SK-N-SH treated with all-trans-retinoic acid at 6 μM for 48 hours (cell line): ENCODE measurements at places on chromosomes 12 and 14.

DNA sequence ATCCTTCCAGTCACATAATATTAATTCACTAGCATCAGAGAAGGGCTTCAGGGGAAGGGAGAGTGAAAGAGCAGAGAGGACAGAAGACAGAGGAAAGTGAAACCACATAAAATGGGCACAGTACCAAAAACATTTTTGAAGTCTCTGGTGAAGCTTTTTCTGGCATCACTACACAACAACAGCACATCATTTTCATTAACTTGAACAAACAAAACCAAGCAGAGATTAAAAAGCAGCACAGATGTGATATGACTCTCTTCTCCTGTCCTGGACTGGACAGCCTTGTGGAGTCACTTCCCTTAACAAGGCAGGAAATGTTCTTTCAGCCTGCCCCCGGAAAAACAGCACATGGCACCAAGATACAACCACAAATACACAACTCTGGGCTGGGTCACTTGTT lies 112.0 kb downstream of the TSPAN8 start:
- ATAC-seq: peak; percentile 84

DNA sequence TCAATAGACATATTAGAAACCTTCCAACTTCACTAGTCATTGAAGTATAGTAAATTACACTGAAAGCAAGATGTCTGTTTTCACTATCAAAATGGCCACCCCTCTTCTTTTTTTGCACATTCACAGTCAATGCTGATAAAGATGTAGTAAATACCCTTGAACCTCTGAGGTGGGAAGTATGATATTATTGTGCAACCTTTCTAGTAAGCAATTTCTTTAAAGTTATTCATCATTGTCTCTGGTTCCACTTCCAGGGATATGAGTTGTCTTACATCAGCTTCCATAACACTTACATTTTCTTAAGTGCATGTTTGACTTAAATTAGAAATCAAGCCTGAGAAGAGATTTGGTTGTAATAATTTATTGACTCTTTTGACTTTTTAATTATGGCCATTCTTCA lies 453.9 kb upstream of the MGAT4C start:
- ATAC-seq: no peak

GRCh38 chr12:90909069-90909770 lies 45.8 kb downstream of the CCER1 start:
- peak; percentile 82 for ATAC-seq

GRCh38 chr12:117063162-117063911 lies 35.9 kb downstream of the TESC start:
- no peak for ATAC-seq

DNA sequence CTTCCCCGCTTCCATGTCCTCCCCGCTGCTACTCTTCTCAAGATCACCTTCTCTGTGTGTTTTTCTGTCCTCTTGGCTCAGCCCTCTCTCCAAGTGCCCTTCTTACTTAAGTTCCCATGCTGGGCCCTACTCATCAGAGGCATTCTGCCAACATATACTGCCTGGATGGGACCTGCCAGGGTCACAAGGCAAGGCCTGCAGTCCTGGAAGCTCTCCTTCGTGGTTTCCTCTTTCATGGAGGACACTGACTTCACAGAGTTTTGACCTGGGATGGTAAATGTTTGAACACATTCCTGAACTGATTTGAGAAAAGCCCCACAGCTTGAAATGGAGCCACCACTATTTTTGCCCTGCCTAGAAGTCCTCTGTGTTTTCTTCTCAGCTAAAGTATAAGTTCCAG lies 140.9 kb downstream of the TMEM30B start:
- no peak for ATAC-seq

DNA sequence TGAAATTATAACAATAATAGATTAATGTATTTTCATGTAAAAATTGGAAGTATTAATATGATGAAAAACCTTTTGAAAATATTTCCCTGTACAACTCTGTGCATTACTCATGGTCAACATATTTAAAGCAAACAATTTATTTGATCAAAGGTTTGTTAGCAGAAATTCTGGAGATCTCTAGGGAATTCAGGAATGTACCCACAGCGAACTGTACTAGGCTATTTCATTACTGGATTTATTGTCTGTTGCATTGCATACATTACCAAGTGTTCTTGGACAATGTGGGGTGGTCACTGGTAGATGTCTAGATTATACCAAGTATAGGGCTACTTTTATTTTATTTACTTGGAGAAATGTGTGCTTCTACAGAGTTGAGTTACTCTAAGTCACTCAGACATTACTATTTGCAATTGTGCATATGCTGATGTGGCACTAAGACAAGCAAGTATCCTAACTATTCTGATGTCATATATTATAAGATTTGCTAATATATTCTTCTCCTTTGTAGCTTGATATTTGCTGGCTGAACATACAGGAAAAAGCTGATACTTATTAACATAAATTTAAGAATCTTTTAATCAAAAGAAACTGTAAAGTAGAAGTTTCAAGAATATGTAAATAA lies 323.3 kb downstream of the CCER1 start:
- ATAC-seq: no peak

- ATAC-seq: no peak
These were observed 10.6 kb upstream of the ART4 start for GRCh38 chr12:14853961-14854360.

DNA sequence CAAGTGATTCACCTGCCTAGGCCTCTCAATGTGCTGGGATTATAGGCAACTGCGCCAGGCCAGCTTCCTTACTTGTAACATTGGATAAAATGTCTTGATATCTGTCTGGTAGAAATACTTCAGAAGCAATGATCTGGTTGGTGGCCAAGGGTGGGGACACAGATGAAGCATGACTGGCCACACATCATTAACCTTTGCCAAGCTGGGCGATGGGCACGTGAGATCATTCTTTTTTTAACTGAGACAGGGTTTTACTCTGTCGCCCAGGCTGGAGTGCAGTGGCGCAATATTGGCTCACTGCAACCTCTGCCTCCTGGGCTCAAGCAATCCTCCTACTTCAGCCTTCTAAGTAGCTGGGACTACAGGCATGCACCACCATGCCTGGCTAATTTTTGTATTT lies 31.1 kb downstream of the PLEKHH1 start:
- ATAC-seq: no peak

- ATAC-seq: peak; percentile 99
These were observed 102.0 kb downstream of the EGLN3 start for GRCh38 chr14:33848706-33849454.

GRCh38 chr12:82481954-82482353 lies 123.6 kb downstream of the METTL25 start:
- no peak for ATAC-seq

GRCh38 chr12:46904406-46905238 lies 78.8 kb upstream of the SLC38A4 start:
- peak; percentile 5; the same call in 2 of the 3 replicates for ATAC-seq

DNA sequence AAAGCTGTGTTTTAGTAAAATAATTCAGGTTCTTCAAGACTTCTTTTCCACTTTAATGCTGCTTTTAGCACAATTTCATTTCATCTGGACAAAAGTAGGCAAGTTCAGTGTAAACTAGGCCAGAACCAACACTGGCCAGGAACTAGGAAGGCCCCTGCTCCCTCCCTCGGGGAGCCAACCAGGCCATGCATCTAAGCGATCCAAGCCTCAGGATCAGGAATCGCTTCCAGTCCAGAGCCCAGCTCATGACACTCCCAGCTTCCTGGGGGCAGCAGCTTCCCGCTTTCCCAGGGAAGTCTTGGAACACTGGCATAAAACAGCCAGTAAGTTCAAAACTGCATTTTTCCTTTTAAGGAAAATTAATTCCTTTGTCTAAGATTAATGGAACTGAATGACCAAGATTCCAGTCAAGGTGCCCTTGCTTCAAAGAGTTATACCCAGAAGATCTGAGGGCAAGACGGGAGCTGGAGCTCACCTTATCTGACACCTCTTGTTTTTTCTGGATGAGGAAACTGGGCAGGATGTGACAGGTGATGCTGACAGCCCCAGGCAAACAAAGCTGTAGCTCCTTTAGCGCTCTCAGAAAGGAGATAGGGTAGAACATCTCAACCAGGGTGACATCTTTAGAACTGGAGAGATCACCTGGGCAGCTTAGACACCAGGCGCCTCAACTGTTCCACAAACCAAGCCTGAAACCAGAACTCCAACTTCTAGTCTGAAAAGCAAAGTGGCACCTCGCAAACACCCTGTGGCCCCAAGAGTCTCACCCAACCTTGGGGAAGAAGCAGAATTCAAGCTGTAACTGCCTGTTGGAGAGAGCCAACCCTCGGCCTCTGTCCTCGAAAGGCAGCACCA lies 61.4 kb upstream of the PNMA1 start:
- ATAC-seq: no peak; the same call in 2 of the 3 replicates

GRCh38 chr14:85413836-85414526 lies 116.0 kb upstream of the FLRT2 start:
- ATAC-seq: no peak

GRCh38 chr14:89543425-89543790 lies 126.4 kb upstream of the FOXN3 start:
- no peak for ATAC-seq

DNA sequence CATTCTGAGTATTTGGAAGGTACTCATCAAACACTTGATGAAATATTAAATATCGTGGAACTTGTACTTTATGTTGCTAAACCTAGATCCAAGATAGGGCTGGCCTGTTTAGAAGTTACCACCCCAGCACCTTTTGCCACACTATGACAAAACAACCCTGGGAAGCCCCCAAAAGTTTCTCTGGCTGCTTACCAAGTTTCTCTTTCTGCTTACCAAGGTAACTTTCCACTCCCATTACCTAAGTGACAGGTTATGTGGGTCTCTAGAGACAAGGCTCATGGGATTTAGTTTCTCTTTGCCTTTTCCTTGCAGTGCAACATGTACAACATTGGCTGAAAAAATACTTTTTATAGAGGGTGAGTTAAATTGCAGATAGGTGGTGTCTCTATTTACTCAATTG lies 28.9 kb upstream of the PPM1A start:
- no peak for ATAC-seq

DNA sequence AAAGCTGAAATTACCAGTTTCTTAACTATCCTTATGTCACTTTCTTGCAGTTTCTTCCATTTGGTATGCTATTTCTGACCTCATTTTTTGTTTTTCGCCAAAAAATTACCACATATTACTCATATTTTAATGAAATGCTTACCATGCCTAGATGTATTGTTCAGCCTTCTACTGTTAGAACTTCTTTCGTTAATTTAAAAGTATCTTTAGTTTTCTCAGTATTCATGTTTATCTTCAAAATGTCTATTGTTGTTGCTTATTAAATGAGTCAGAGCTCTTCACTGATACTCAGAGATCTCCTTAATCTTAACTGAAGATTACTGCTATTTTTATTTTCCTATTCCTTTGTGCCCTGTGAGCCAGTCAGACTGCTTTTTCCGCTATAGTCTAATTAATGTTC lies 20.5 kb downstream of the RAP1B start:
- peak; percentile 53 for ATAC-seq

DNA sequence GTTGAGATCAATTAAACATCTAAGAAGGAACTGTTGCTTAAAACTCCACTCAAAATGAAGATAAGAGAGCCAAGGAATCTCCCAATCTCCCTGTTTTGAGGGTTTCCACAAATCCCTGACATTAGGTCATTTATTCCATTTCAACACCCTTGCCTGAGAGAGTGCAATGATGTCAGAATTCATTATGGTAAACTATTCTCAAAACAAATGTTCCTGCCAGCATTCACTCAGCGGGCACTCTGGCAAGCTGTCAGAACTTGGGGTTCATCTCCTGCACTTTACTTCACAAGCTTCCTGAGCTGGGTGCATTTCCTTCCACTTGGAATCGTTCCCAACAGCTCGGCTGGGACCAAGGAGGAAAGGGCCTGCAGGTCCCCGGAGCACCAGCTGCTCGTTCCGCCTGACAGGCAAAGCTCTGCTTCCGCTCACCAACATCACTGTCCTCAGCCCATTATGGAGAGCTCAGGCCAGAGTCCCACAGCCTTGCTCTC lies 117.8 kb downstream of the TTC7B start:
- peak; percentile 47 for ATAC-seq

- ATAC-seq: no peak
These were observed 62.5 kb upstream of the TMEM132D start for GRCh38 chr12:129966146-129966995.

GRCh38 chr12:123962513-123962912 lies 10.1 kb downstream of the CCDC92 start:
- ATAC-seq: no peak

DNA sequence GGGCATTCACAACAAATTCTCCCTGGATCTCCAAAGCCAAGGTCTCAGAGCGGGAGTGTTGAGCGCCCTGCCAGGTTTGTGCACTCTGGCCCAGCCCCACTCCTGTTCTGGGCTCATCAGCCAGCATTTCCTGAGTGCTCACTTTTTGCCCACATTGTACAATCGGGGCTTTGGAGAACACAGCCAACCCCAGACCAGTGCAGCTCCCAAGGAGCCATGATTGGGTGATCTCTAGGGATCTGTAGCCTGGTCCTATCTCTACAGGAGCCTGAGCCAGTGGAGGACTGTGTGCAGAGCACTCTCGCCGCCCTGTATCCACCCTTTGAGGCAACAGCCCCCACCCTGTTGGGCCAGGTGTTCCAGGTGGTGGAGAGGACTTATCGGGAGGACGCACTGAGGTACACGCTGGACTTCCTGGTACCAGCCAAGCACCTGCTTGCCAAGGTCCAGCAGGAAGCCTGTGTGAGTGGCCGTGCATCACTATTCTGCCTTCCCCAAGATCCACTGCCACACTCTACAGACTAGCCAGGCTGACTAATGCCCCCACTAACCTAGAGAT lies 2.8 kb downstream of the ARHGEF40 start:
- no peak for ATAC-seq

- no peak for ATAC-seq
These were observed 290.3 kb downstream of the DPF3 start for GRCh38 chr14:72603639-72604038.

DNA sequence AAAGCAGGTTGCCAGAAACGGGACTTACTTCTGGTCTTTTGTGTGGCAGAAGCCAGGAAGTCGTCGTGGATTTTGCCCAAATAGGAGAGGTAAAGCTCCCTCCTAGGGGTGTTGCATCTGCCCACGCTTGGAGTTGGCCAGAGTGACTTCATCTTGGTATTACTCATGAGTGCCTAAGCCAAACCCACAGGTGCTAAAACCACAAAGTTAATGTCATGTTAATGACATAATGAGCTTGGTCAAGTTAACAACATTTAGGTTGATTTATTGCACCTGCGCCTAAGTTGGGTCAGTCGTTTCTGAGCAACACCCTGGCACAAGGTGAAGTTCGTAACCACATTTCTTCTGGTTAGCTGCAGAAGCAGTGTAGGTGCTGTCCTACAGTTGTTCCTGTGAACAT lies 225.2 kb downstream of the FUT8 start:
- no peak for ATAC-seq

- ATAC-seq: no peak
These were observed 857.0 kb downstream of the DIO2 start for GRCh38 chr14:79354336-79354735.

- ATAC-seq: no peak
These were observed 211.1 kb downstream of the GLT1D1 start for GRCh38 chr12:129064209-129064855.

- no peak for ATAC-seq
These were observed 101.8 kb upstream of the EIF5 start for GRCh38 chr14:103232031-103232808.

- ATAC-seq: no peak
These were observed 465.3 kb downstream of the RAD51B start for GRCh38 chr14:68284834-68285233.

GRCh38 chr14:72552236-72552635 lies 341.7 kb downstream of the DPF3 start:
- no peak for ATAC-seq

GRCh38 chr12:101642115-101643067 lies 47.6 kb downstream of the MYBPC1 start:
- no peak; the same call in 2 of the 3 replicates for ATAC-seq

GRCh38 chr14:87368751-87369150 lies 624.2 kb downstream of the GALC start:
- ATAC-seq: no peak
